ENCODE measurements at places on chromosomes 3 and 15.

- DNase-seq: no peak
These were observed 94.3 kb upstream of the TRPM1 start for GRCh38 chr15:31195871-31196270.

GRCh38 chr3:12194209-12194608 lies 35.5 kb upstream of the TIMP4 start:
- DNase-seq: no peak

DNA sequence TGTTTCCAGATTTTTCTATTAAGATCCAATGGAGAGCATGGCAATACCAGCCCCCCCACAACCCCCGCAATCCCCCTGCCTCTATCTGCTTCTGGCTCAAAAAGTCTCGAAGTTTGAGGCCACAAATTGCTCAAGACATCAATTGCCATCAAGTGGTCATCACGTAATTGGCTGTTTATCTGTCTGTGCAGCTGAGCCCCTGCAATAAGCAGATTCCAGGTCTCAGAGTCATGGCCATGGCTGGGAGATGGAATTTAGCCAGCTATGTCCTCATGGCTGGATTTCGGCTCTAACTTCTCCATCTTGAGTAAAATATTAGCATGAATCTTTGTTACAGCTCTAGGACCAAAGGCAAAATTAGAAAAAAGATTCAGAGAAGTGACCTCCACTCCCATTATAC lies 22.7 kb downstream of the SSUH2 start:
- no peak for DNase-seq

DNA sequence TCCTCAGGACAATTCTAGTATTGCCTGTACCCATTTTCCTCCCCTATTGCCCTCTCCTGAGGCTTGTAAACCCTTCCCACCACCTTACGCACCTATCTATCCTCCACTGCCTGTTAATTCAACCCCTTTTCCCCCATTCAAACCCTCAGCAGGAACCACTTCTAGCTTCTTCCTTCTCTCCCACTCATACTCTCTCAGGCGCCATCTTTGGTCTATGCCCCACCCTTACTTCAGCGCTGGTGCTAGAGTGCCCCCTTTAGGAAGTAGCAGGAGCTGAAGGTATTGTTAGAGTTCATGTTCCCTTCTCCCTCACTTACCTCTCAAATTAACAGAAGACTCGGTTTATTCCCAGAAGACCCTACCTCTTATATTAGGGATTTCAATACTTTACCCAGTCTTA lies 121.8 kb upstream of the NLGN1 start:
- no peak for DNase-seq

- no peak for DNase-seq
These were observed 56.8 kb upstream of the TPM1 start for GRCh38 chr15:62985768-62986167.

GRCh38 chr3:177357352-177358090 lies 160.2 kb upstream of the TBL1XR1 start:
- DNase-seq: no peak

GRCh38 chr15:48888836-48889235 lies 10.9 kb downstream of the EID1 start:
- no peak for DNase-seq

DNA sequence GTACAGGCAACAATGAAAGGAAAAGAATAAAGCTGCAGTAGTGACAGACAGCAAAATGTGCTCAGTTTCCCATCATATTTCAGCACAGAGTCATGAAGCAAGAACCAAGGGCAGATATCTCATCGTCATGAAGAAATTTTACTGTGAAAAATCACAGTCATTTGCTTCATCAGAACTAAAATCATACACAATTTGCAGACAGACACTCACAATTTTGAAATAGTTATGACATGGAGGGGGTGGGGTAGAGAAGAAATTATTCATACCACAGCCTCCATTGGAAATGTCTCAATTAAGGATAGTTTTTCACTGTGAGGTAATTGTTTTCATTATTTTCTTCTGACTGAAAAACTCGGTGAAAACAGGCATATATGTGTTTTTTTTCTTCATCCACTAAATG lies 78.8 kb upstream of the CNTN3 start:
- no peak for DNase-seq

GRCh38 chr3:177522051-177522450 lies 324.8 kb upstream of the TBL1XR1 start:
- no peak for DNase-seq

DNA sequence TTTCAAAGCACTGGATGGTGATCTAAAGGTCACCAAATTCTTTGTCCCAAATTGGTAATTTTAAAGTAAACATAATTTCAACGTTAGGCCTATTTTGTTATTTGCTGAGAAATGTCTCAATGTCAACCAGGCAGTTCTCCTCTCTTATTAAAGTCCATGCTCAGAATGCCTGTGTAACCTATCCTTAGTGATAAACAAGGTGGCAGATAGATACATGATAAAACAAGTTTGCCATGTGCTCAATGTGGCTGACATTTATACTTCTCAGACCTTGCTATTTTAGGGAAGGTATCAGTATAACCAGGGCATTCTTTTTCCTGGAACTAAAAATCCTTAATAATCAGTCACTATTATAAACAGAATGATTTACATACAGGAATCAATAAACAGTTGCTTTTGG lies 8.5 kb downstream of the MBNL1 start:
- DNase-seq: no peak

- no peak for DNase-seq
These were observed 159.1 kb downstream of the AKAP13 start for GRCh38 chr15:85539491-85539890.

DNA sequence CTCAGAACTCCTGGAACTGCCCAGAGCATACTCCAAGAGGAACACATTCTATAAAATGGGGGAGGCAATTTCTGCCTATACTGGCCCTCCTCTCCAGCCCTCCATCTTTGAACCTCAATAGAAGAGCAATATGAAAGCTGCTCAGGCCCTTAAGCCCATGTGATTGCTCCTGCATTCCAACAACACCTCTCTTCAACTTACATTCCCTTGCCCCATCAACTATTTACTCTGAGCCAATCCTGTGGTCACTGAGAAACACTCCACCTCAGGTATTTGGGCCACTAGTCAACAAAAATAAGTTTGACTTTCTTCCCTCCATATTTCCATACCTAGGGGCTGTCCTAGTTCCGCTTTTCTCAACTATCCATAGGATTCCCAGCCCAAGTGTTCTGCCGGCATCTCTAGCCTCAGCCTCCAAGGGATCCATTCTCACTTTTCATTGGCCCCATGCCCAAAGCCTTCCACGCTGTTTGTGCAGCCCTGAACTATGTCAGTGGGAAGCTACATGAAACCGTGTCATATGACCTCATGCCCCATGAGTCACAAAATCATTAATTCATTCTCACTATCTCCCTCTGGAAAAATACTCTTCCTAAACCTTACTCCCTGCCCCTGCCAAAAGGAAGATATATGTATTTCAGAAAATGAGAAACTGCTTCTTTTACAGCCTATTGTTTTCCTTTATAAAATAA lies 61.6 kb downstream of the GJD2 start:
- no peak for DNase-seq

- DNase-seq: no peak
These were observed 26.8 kb downstream of the FNDC3B start for GRCh38 chr3:172065967-172066762.

DNA sequence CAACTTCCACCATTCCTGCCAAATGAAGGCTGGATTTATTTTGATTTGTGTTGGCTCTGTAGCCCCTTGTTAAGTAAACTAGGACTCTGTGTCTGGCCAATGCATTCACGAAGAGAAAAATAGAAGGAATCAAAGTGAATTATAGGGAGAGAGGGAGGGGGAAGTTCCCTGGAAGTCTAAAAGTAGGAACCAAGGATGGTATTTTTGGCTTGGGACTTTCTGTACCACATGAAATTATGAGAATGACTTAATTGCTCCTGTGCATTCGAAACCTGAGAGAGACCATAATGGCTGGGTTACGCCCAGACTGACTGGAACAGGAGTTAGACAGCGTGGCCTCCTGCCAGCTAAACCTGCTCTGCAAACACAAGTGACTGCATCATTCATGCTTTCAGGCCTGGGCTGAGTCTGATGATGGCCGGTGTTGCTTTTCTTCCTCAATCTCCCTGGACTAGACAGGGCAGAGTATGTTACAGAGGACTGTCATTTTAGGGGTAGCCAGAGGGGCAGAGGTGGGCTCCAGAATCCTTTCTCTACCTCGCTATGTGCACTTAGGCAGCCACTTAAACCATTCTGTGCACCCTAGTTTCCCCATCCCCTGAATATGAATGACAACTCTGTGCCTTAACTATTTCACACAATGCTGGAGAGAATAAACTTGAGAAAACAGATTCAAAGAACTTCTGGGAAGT lies 58.9 kb downstream of the MYO1E start:
- DNase-seq: no peak

GRCh38 chr3:66789580-66790237 lies 208.4 kb upstream of the KBTBD8 start:
- DNase-seq: no peak

GRCh38 chr3:102830415-102830814 lies 395.6 kb downstream of the ZPLD1 start:
- no peak for DNase-seq

DNA sequence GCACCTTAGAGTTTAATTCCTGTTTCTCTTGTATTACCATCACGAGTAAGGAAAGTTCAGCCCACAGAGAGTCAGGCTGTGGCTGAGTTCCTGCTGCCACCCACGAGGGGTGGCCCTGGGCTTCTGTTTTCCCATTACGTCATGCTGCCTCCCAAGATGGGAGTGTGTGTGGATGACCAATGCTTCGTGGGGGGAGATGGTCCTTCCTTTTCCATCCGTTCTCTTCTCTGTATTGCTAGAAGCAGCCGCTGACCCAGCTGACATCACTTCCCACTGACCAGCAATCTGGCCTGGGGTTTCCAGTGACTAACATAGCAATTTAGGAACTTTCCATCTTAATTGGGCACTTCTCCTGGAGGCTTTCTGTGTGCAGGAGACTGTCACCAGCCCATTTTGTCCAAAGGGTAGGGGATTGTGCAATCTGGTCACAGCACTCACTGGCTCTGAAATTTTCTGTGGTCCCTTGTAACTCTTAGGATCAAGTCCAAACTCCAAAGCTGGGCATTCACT lies 9.3 kb downstream of the IRAK2 start:
- DNase-seq: no peak

GRCh38 chr15:48103647-48104046 lies 17.1 kb upstream of the SLC24A5 start:
- DNase-seq: no peak

DNA sequence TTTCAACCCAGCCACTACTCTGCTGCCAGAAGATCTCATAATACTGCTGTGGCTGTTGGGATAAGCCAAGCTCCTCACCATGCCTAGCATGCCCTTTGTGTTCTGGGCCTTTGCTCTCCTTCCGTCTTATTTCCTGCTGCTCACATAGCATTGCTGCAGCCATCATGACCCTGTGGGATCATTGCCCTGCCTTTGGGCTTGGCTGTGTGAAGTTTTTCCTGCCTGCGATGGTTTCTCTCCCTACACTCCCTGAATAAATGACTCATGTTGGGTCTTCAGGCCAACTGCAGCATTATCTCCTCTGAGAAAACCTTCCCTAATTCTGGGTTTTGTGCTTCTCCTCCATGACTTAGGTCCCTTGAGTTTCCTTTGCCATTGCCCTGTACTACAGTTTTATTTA lies 20.8 kb upstream of the TRA2B start:
- no peak for DNase-seq

- DNase-seq: no peak
These were observed 211.7 kb upstream of the GADL1 start for GRCh38 chr3:31106204-31106603.

DNA sequence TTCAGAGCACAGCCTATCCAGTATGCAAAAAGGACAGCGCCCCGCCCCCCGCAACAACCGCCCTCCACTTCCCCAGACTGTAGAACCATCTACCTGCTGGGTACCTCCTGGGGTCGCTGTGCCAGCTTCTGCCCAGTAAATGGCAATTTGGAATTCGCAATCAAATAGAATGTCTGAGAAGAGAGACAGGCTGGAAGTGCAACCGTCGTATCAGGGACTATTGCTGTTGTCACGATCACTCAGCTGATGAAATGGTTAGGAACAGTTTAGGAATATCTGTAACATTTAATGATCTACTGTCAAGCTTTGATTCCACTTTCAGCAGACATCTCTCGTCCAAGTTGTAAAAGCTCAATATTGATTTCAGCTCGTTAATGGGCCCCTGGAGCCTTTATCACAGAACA lies 13.3 kb upstream of the PARL start:
- no peak for DNase-seq

GRCh38 chr3:138435840-138436239 lies 1.4 kb downstream of the ESYT3 start:
- DNase-seq: no peak

Data from CD8-positive, alpha-beta T cell (primary cell).